Transverse colon (tissue), 4 donors: ENCODE measurements at places on chromosomes 4 and X.

DNA sequence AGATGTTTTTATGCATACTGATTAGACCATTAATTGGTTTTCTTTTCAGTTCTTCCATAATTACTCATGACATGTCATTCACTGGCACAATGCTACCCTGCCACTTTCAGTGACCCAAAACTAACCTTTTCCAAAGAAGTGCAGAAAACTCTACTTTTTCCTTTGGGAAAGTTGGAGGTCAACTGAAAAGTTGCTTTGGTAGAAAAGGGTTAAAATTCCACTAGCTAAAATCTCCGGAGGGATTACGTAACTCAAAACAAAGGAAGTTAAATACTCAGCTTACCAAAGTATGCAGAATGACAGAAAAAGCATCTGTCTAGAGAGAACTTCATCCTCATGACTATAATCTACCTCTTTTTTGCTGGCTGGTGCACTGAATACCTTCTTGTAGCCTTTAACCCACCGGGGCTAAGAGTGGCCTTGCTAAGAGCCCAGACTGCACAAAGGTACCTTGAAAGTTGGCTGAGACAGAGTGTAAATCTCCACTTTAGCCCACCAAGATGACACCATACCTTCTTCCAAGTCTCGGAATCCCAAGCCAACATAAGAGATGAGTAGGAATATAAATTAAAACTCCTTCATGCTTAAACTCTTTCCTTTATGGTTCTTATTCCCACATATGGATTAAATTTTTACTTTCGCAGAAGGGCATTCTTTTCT is 1099.5 kb upstream of the INTU start:
- H3K4me1 ChIP-seq = no peaks in the 10 kb centered on the region
- H3K4me3 ChIP-seq = no peak overlapping the region
- H3K27ac ChIP-seq = no peak overlapping the region
- no peaks in the 10 kb centered on the region for H3K36me3 ChIP-seq

GRCh38 chr4:168200685-168201084 is 108.3 kb downstream of the ANXA10 start:
- H3K4me3 ChIP-seq = no peak overlapping the region
- no peaks in the 10 kb centered on the region for H3K27me3 ChIP-seq
- no peaks in the 10 kb centered on the region for H3K36me3 ChIP-seq

DNA sequence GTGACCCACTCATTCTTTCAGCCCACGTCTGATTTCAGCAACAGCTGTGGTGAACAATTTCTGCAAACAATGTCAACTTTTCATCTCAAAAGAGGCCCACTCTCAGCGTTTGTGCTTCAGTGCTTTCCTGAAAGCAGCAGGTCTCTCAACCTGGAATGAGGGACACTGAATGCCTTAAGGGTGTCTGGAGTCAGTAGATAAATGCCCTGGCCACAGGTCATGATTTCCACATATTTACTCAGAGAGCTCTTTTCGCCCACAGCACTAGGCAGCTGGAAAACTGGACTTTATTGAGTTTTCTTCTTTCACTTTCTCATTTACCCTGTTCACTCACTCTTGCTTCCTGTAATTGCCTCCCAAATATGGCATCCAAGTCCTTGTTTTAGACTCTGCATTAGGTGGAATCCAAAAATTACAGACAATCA is 52.8 kb downstream of the NPFFR2 start:
- no peak for DNase-seq
- no peak overlapping the region for H3K4me3 ChIP-seq
- H3K4me1 ChIP-seq = no peaks in the 10 kb centered on the region
- H3K27ac ChIP-seq = no peak overlapping the region
- H3K36me3 ChIP-seq = no peaks in the 10 kb centered on the region

GRCh38 chr4:88283661-88284438 is 511 bp downstream of the PPM1K start:
- no peaks in the 10 kb centered on the region for H3K36me3 ChIP-seq
- peak overlapping the region; percentile 97 for H3K27ac ChIP-seq
- DNase-seq = peak; percentile 61
- no peaks in the 10 kb centered on the region for H3K27me3 ChIP-seq
- peaks cover 16% of the 10 kb centered on the region for H3K4me1 ChIP-seq

GRCh38 chr4:46839128-46839527 is 69.9 kb downstream of the COX7B2 start:
- no peaks in the 10 kb centered on the region for H3K36me3 ChIP-seq
- no peak overlapping the region for H3K4me3 ChIP-seq
- no peaks in the 10 kb centered on the region for H3K27me3 ChIP-seq
- DNase-seq = no peak
- H3K4me1 ChIP-seq = no peaks in the 10 kb centered on the region

GRCh38 chr4:168856312-168856711 is 153.7 kb downstream of the CBR4 start:
- DNase-seq = no peak
- H3K27ac ChIP-seq = peak overlapping the region; percentile 84
- peaks cover 64% of the 10 kb centered on the region for H3K4me1 ChIP-seq
- H3K4me3 ChIP-seq = no peak overlapping the region
- no peaks in the 10 kb centered on the region for H3K36me3 ChIP-seq

GRCh38 chrX:85897362-85898126 is 149.8 kb downstream of the CHM start:
- H3K27me3 ChIP-seq = no peaks in the 10 kb centered on the region
- H3K4me3 ChIP-seq = no peak overlapping the region
- no peaks in the 10 kb centered on the region for H3K36me3 ChIP-seq
- no peak overlapping the region for H3K27ac ChIP-seq

- DNase-seq = no peak
- H3K4me3 ChIP-seq = no peak overlapping the region
- H3K36me3 ChIP-seq = no peaks in the 10 kb centered on the region
- H3K27me3 ChIP-seq = no peaks in the 10 kb centered on the region
- no peaks in the 10 kb centered on the region for H3K4me1 ChIP-seq
Observed at GRCh38 chr4:17400686-17401085, 111.2 kb downstream of the QDPR start.

- no peak overlapping the region for H3K4me3 ChIP-seq
- H3K4me1 ChIP-seq = no peaks in the 10 kb centered on the region
- no peaks in the 10 kb centered on the region for H3K27me3 ChIP-seq
- no peaks in the 10 kb centered on the region for H3K36me3 ChIP-seq
- no peak for DNase-seq
Observed at GRCh38 chrX:44156726-44157125, 183.5 kb upstream of the NDP start.

DNA sequence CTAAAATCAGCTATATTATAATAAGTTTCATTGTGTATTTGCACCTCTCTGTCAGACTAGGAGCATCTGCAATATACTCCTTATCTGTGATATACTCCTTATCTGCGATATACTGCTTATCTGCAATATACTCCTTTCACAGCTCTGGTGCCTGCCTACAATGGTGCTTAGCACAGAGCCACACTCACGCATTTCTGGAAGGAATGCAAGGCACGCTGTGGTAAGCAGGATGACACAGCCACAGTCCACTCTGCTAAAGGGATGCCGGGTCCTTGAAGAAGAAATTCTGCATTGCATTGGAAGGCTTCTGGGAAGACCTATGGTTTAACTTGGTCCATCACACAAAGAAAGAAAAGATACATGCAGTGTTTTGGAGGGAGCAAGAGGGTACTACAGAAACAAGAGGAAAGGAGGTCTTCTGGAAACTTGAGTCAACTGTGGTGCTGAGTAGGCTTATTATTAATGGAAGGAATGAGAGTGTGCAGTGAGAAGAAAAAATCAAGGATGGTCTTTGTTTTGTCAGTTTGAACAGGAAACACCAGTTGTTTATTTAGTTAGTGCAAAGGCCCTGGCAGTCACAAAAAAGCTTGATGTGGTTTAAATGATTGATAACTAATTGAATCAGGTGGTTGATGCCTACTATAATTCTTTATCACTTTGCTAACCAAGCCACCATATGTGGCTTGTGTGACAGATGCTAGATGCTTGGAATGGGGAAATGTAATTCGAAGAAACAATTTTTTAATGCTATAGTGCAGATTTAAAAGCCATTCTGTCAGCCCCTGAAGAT is 342.3 kb downstream of the GRXCR1 start:
- no peaks in the 10 kb centered on the region for H3K4me1 ChIP-seq
- DNase-seq = no peak
- H3K27me3 ChIP-seq = no peaks in the 10 kb centered on the region
- H3K4me3 ChIP-seq = no peak overlapping the region

GRCh38 chrX:45818913-45819312 is 618.2 kb upstream of the DIPK2B start:
- no peaks in the 10 kb centered on the region for H3K36me3 ChIP-seq
- H3K4me3 ChIP-seq = no peak overlapping the region
- no peak overlapping the region for H3K27ac ChIP-seq
- H3K4me1 ChIP-seq = no peaks in the 10 kb centered on the region
- no peak for DNase-seq

DNA sequence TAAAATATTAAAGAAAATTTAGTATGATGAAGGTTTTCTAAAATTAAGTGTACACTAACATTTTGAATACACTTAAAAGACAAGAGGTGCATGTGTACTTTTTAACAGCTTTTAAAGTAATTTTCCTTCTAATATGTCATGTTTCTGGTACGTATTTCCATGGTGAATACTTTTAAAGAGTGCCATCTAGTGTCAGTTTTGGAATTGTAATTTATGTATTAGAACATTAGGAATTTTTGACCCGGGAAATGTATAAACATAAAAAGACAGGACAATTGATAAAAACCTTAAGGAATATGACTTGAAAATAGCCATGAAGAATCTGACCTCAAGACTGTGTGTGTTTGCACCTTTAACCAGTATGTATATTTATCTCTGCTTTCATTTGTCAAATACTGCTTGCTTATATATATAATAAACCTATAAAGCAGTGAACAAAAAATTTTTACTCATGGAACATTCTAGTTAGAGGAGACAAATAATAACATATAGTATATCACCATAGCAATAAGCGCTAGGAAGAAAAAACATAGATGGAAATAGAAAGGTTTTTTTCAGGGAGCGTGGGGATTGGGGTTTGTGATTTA is 7.2 kb downstream of the GSTCD start:
- no peak overlapping the region for H3K4me3 ChIP-seq
- no peaks in the 10 kb centered on the region for H3K4me1 ChIP-seq

DNA sequence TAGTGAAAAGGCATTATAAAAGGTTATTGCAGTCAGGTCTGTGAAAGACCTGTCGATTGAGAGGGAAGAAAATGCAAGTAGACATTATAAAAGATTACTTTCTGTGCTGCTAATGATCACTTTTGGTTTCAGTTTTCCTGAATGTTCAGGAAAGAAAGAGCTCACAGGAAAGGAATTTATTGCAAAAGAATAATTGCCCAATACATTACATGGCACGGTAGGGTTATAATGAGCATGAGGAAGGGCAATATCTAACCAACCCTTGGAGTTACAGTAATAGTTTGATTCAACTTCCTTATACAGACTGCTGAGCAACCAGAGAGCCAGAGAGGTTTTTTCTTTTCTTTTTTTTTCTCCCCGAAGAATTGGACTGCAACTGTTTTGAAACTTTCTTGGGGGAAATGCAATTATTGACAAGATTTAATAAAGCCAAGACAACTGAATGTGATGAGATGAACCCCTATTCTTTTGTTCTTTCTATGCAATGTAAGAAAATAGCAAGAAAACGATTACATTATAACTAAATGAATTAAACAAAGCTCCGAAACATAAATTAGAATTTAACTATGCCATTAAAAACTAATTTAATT is 247.0 kb downstream of the C4orf33 start:
- H3K27ac ChIP-seq = peak overlapping the region; percentile 68
- no peaks in the 10 kb centered on the region for H3K36me3 ChIP-seq
- DNase-seq = no peak

GRCh38 chrX:134545510-134545909 is 85.5 kb downstream of the HPRT1 start:
- no peak overlapping the region for H3K27ac ChIP-seq
- DNase-seq = no peak
- no peak overlapping the region for H3K4me3 ChIP-seq
- no peaks in the 10 kb centered on the region for H3K4me1 ChIP-seq
- H3K36me3 ChIP-seq = no peaks in the 10 kb centered on the region
- peaks cover 74% of the 10 kb centered on the region for H3K27me3 ChIP-seq

- no peaks in the 10 kb centered on the region for H3K36me3 ChIP-seq
- no peak overlapping the region for H3K4me3 ChIP-seq
- no peak for DNase-seq
- H3K27me3 ChIP-seq = no peaks in the 10 kb centered on the region
- H3K4me1 ChIP-seq = no peaks in the 10 kb centered on the region
Observed at GRCh38 chrX:16822723-16823122, 36.5 kb downstream of the TXLNG start.

DNA sequence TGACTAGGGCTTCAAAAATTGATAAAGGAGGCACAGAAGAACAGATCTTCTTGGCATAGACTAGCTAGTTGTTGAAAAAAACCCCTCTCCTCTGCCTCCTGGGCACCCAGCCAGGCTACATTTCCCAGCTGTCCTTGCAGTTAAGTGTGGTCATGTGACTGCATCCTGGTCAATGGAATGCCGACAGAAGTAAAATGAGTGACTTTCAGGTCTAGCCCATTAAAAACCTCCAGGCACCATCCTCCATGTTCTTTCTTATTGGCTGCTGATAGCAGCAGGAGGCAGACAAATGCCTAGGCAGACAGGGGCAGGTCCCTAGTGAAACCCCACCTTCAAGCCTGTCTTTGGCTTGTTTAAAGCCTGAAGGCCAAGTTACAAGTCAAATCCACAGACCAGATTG is 35.3 kb downstream of the ATXN3L start:
- no peak overlapping the region for H3K4me3 ChIP-seq
- no peaks in the 10 kb centered on the region for H3K27me3 ChIP-seq
- H3K4me1 ChIP-seq = no peaks in the 10 kb centered on the region
- no peak overlapping the region for H3K27ac ChIP-seq

DNA sequence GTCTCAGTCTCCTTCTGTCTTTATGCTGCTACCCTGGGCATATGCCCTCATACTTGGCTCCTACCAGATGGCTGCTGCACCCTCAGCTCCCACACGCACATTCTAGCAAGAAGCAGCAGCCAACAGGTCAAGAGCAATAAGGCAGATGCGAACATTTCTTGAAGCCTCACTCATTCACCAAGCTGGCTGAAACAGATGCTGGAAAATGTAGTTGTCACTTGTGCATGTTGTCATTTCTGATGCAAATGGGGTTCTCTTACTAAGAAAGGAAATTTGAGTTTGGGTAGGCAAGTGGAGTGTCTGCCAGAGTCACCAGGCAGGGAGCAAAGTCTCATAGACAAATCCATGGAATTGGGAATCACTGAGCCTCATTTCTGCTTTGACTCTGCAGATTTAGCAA is 57.4 kb upstream of the SORBS2 start:
- no peak overlapping the region for H3K27ac ChIP-seq
- H3K36me3 ChIP-seq = no peaks in the 10 kb centered on the region
- no peaks in the 10 kb centered on the region for H3K27me3 ChIP-seq
- no peaks in the 10 kb centered on the region for H3K4me1 ChIP-seq
- no peak overlapping the region for H3K4me3 ChIP-seq
